ENCODE measurements at places on chromosomes 5 and 9.

GRCh38 chr9:125497906-125498305, 209.1 kb downstream of the MAPKAP1 start:
- no peak for DNase-seq

- DNase-seq = no peak
Observed at GRCh38 chr5:32069396-32069795, 104.7 kb downstream of the GOLPH3 start.

- DNase-seq = no peak
Observed at GRCh38 chr5:175215906-175216305, 228.1 kb downstream of the DRD1 start.

GRCh38 chr9:81119591-81119990, 569.8 kb downstream of the TLE1 start:
- DNase-seq = no peak

- DNase-seq = no peak
Observed at GRCh38 chr9:35697486-35697885, 7.8 kb upstream of the TPM2 start.

DNA sequence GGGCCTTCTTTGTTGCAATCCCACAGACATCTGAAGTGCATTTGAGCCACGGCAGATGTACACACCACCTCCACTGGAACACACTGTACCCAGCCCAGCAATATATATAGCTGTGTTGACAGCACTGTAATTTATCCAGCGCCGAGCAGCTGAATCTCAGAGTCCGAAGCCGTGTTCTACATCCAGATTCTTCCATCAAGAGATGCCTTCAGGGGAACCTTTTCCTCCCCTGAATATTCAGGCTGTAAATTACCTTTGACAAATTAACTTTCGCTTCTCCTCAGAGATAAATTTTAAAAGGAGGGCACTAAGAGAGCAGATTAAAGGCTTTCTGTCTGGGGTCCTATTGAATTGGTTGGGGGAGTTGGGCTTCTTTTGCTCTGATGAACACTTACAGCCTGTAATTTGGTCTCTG, 76.4 kb downstream of the ROR2 start:
- DNase-seq = peak; percentile 65

- peak; percentile 44 for DNase-seq
Observed at GRCh38 chr9:3458806-3459475, 66.9 kb downstream of the RFX3 start.

GRCh38 chr5:41508186-41508585, 2.2 kb downstream of the PLCXD3 start:
- no peak for DNase-seq

DNA sequence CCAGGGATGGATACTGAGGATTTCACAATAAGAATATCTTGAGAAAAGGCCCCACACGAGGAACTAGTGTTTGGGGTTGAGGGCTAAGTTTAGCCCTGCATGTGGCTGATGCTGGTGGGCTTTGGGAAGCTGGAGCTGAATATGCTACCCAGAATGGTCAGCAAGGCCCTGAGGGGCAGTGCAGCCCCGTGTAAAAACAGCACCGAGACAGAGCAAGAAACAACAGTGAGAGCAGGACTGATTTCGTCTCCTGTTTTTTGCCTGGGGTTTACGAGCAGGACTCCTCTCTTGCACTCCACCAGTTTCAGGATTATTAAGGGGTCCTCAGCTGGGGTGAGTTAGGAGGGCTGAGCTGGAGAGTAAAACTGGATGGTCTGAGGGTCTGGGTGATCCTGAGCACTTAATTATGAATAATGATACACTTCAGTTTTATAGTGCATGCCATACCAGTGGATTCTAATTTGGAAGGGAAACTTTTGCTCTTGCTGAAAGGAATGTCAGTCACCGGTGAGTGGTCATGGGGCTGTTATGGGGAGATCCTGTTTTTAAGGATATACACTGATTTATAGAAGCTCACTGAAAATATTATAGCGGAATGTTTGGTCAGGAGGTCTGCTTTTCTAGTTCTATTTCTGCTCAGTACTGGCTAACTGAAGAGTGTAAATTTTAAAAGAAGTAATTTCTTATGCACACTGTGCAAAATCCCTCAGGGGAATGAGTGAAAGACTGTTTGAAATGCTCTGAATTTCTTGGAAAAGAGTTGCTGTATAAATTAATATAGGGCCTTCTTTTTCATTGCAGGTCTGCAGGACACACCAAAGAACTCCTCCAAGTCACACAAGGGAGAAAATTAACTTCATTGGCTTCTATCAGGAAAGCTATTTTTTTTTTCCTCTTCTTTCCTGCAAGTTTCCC, 42.7 kb upstream of the NFIB start:
- no peak for DNase-seq

DNA sequence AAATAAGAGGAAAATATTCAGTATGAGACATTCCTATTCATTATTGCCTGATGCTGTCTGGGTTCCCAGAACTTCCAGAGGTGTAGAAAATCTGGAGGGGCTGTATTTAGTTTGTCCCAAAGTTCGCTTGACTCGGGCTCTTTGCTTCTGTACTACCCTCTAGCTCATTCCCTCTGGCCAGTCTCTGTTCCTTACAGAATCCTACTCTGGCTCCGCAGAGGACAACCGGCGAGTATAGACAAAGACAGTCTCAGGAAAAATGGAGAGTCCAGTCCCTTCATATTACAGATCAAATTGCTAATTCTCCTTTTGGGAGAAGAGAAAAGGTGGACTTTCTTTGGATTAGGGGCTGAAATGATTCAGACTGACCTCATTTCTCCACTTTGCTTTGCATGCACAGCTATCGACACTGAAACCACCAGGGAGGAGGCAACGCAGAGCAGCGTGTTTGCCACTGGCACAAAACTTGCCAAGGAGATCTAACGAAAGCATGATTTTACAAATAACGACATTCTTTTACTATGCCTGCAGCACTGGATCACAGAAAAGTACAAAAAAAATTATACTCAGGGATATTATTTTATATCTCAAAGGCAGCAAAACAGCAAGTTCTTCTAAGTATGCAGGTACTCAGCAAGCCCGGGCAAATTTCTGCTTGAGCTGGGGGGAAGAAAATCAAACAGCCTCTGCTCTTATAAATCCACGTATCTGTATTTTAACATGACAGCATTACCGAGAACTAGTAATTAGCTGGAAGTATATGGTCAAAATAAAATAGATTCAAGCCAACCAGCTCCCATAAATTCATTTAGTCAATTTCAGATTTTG, 279.7 kb downstream of the NPR3 start:
- no peak for DNase-seq

- DNase-seq = no peak
Observed at GRCh38 chr5:56155992-56156584, 77.0 kb downstream of the ANKRD55 start.

- DNase-seq = no peak
Observed at GRCh38 chr9:20783057-20784038, 99.3 kb downstream of the FOCAD start.

DNA sequence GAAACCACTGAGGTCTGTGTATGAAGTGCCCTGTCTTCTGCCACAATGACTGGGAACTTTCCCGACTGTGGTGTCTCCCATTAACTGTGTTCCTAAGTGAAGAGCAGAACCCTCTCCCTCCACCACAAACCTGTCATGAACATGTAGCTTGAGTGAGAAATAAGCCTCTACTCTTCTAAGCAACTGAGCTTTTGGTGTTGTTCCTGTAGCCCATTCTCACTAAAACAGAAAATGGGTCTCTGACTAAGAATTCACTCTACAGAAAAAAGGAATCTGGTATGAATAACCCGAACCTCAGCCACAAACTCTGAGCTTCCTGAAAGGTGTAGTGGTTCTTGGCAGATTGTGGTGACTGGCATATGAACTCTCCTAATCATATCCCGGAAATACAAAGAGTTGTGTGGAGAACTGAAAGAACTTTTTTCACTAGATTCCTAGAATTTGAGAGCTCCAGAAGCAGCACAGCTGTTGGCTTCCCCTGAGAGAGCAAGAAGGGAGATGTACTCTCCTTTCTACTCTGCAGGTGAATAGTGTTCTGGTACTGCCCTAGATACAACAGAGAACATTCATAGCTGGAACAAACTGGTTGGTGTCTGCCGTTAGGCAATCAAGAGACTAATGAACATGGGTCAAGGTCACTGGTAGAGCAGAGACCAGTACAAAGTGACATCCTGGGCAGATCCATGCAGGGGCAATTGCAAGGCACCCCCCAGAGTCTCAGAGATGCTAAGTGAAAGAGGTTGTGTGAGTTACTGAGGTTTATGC, 283.8 kb downstream of the PDE4D start:
- DNase-seq = no peak

DNA sequence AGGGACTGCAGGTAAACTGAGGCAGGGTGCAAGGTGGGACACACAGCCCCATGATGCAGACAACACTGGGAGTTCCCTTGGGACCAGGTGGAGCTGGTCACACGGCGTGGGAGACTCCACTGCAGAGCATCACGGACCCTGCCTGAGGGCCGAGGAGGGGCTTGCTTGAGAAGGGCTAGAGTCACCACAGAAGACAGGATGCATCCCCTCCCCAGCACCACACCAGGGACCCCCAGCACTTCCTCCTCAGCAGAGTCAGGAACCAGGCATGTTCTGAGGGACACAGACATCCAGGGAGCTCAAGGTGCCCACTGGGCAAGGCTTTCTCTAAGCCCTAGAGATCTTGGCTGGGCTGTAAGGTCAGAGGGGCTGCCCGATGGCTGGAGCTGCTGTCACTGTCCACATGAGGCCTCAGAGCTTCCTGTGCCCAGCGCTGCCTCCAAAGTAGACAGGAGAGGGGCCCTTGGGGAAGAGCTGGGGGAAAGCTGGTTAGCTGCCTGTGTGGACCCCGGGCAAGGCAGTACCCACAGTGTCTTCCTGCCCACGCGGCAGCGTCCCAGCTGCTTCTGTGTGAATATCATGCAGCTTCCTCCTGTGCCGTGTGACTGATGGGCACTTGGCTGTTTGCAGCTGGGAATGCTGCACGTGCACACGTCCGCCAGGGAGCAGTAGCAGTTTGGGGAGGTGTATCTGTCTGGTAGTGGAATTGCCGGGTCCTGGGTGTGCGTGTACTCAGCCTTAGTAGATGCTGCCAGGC, 176.6 kb downstream of the CACNA1B start:
- DNase-seq = no peak

DNA sequence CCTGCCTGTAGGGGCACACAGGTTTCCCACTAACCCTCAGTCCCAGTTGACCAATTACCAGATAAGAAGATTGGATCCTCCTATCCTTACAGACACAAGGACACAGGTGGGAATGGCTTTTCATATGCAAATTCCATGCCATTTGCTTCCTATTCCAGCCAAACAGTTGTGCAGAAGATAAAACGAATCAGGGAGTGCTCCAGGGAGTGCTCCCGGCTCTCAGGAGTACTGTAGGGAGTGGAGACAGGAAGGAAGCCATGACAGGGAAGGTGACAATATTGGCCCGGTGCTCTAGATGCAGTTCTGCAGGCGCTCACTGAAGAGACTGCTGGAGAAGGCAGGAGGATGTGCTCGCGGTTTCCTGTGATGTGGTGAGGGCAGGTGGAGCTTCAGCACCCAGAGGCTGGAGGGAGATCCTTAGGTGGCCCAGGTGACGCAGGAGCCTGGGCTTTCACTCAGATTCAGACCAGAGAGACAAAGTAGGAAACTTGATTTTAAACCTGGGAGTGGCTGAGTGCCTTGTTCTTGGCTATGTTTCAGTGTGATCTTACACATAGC, 260.0 kb downstream of the AUH start:
- no peak for DNase-seq

GRCh38 chr9:70065572-70065971, 21.9 kb downstream of the MAMDC2 start:
- DNase-seq = no peak

Measured in fibroblast of skin of abdomen (primary cell).